ENCODE measurements at places on chromosomes 6 and 20.
A peak's percentile ranks its signal among the peaks of the same experiment; 100 is the strongest.

GRCh38 chr20:21315138-21315537, 12.0 kb downstream of the XRN2 start:
- DNase-seq = no peak

- no peak for DNase-seq
Observed at GRCh38 chr6:39199231-39199940, 29.9 kb downstream of the KCNK5 start.

DNA sequence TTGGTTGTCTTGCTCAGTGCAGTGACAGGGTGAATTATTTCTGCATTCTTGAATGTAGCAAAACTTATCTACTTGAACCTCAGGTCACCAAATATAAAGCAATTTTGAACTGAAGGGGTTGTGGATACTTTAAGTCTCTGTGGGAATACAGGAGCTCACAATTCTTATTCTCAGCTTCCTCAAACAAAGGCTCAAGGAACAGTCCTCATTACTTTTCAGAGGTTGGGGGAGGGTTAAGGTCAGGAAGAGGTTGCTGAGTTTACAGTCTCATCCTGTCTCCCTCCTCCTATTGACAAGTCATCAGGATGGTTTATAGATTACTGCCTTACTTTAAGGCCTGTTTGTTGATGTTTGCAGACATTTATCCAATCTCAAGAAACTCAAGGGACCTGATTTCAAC, 143.6 kb upstream of the SPACA1 start:
- DNase-seq = no peak

GRCh38 chr6:121309768-121310469, 24.4 kb downstream of the TBC1D32 start:
- no peak for DNase-seq

DNA sequence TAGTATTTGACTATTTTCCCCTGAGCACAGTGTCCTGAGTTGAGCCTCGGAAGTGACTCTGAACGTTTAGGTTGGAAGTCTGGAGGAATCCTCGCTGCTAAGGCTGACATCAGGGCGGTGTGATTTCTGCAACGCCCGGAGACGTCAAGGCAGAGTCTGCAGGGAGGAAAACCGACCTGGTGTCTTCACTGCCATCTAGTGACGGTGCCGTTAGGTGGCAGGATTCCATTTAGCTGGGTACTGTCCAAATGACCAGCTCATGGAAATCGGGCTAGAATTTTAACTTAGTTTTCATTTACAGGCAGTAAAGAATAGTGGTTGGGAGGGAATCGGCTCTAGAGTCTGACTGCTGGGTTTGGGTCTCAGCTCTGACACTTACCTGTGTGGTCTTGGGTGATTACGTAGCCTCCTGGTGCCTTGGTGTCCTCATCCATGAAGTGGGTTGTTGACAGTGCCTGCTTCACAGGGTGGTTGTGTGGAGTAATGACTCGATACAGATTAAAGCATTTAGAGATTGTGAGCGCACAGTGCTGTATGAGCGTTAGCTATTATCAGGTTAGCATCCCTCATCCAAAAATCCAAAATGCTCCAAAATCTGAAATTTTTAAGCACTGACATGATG, 35.0 kb downstream of the FOXF2 start:
- no peak for DNase-seq

DNA sequence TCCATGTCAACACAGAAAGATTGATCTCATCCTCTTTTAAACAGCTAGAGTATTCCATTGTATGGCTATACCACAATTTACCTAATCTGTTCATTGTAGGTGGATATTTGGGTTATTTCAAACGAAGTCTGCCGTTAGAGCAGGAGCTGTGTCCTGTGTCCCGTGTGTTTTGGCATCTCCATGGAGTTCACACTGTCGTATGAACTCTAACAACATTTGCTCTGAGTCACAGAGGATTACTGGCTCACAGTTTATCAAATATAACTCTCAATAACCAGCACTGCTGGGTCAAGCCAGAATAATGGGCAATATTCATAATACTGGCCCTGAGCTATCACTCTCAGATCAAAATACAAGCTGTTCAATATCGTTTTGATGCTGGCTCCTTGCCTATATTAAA, 16.4 kb downstream of the TRAM2 start:
- no peak for DNase-seq

- no peak for DNase-seq
Observed at GRCh38 chr6:24524805-24525204, 30.0 kb downstream of the ALDH5A1 start.

GRCh38 chr6:6883011-6883410, 224.8 kb upstream of the RREB1 start:
- DNase-seq = no peak

GRCh38 chr6:2810092-2810671, 31.5 kb downstream of the SERPINB1 start:
- DNase-seq = no peak

- no peak for DNase-seq
Observed at GRCh38 chr6:45737331-45738056, 278.2 kb downstream of the CLIC5 start.

- peak; percentile 46 for DNase-seq
Observed at GRCh38 chr20:36399147-36399968, 93.2 kb downstream of the DLGAP4 start.

- DNase-seq = no peak
Observed at GRCh38 chr6:13124131-13124530, 204.2 kb downstream of the TBC1D7 start.

- no peak for DNase-seq
Observed at GRCh38 chr20:14189794-14190402, 147.5 kb downstream of the FLRT3 start.

DNA sequence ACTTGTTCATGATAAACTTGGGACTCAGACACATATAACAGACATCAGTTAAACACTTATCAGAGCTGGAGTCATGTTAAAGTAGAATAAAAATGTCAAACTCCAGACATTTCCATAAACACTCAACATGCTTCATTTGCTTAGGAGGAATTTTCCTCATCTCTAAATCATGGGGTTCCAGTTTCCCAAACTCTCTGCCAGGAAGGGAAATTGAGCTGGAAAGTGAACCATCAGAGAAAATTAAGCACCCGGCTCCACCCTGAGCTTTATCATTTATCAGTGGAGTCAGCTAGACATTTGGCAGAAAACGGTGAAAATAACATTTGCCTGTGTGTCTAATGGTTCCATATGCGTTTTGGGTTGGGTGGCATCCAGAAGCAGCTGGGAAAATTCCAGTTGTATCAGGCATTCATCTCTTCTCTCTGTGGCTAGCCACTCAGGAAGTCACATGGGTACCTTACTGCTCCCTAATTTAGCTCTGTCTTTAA, 25.3 kb upstream of the ZNFX1 start:
- DNase-seq = no peak

- no peak for DNase-seq
Observed at GRCh38 chr6:111938710-111939109, 65.5 kb upstream of the FYN start.

DNA sequence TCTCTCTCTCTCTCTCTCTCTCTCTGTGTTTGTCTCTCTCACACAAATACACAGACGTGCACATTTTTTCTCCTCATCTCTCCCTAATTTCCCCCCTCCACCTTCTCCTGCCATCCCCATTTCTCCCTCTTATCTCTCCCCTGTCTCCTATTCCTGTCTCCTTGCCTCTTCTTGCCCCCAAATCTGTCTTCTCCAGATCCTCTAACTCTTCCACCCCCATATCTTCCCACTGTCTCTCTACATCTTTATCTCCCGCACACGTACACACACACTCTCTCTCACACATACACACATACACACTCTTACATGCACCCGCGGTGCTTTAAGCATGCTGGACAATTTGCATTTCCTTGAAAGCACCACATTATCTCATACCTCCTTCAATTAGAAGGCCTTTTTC, 15.9 kb downstream of the KIZ start:
- DNase-seq = no peak

- no peak for DNase-seq
Observed at GRCh38 chr20:39378776-39379175, 416.6 kb downstream of the DHX35 start.

GRCh38 chr20:20778676-20779075, 66.2 kb upstream of the RALGAPA2 start:
- no peak for DNase-seq

DNA sequence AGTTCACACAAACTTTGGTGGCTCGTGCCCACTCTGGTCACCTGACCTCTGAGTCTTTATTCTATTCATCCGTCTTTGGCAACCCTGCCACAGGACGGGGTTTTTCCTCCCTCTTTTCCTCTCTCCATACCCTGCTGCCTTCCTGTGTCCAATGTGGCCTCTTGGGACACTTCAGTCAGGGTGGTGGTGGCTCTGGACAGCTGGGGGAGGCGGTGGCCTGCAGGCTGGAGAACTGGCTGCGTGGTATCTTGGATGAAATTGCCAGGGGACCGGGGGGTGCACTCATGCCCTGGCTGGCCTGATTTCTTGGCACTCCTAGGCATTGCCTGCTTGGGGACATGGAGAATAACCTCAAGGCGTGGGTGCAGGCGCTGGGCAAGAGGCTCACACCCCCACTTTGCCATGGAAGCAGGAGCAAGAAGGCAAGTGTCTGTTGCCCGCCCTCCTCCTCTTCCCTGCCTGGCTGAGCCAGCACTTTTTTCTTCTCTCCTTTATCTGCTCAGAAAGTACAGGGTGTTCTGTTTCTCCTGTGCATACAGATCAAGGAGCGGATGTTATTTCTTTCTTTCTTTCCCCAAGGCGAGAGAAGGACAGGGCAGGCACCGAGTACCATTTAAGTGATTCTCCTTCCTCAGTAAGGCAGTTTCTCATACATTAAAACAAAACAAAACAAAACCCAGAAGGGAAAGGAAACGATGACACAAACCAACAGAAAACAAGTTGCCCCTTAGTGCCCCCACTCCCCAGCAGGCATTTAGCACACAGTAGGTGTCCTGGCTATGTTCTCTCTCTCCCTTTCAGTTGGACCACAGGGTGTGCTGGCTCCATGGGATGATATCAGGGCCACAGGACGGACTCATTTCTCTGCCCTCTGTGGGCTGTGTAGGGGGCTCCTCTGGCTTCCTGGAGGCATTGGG, 155.5 kb upstream of the RNF24 start:
- DNase-seq = no peak

GRCh38 chr6:82906489-82906888, 159.2 kb downstream of the UBE3D start:
- no peak for DNase-seq

GRCh38 chr6:56730663-56731529, 88.2 kb upstream of the DST start:
- DNase-seq = no peak

DNA sequence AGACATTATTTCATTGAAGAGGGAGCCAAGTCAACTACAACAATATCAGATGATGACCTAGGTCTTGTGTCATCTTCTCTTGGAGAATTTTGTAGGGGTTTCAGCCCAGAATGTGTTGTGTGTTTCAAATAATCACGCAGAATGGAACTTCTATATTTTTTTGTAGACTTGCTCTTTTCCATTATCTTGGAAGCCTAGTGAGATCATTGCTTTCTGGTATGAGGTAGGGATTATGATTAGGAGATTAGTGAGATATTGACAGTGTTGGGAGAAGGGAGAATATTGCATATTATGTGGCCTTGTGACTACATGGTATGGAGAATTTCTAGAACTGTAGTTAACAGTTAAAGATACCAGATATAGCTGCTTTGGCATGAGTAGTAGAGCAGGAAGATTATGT, 423.6 kb upstream of the PLCB4 start:
- DNase-seq = no peak

DNA sequence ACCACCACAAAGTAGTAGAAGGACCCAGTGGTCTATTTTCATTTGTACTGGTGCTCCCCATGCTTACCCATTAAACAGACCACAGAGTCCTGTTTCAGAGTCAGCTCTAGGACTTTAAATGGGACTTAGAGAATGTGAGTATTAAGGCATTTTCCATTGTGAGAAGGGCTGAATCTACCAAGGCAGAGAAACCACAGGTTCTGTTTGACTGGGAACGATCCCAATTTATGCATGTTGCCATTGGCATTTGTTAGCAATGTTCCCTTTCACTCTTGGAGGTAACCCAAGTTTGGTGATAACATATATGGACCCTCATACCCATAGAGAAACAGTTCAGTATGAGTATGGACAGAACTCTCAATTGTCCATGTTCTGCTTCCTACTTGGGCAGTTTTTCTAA, 672.8 kb downstream of the KIF16B start:
- no peak for DNase-seq

- no peak for DNase-seq
Observed at GRCh38 chr20:2984028-2984501, 59.4 kb upstream of the GNRH2 start.

DNA sequence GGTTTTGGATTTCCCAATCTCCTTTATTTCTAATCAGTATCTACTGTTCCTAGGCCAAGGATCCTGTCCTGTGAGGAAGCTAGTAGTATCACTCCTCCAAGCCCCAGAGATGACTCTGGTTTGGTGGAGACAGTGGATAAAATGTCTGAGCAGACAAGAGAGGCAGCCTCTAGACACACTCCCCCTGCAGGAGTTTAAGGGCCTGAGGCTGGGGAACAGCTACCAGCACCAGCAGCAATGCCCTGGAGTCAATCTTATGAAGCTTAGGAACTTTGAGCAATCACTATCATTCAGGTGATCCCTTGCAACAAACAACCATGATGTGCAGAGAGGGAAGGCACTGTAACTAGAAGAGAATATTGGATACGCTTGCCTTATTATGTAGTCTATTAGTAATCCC, 384.7 kb upstream of the ID4 start:
- no peak for DNase-seq

DNA sequence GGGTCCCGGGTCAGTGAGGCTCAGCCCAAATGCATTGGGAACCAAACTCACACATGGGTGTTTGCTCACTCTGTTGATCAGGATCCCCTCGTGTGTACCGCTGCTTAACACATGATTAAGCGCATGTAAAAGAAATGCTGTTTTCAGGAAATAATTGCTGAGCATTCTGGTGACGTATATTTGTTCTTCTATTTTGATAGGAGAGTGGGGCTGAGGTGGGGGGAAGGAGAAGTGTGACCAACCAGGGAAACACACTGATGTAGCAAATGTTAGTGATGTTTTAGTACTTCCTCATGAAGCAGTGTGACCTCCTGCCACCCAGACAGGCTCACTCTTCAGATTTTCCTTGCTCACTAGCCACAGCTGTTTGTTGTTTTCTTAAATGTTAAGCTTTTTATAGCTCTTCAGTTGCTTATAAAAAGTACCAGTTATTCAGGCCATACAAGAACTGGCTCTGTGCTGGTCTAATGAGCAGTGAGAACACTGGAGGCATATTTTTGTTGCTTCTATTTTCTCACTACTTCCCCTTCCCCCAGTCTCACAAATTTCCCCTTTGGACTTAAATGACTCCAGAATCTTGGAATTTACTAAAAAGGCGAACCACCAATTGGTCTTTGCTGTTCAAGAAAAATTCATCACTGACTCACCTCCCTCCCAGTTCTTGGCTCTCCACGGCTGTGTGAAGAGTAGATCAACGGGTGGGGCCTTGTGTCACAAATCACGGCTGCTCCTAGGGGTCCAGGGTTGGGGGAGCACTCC, 79.2 kb upstream of the BACH2 start:
- no peak for DNase-seq

- no peak for DNase-seq
Observed at GRCh38 chr20:55610756-55611155, 394.6 kb downstream of the CBLN4 start.

DNA sequence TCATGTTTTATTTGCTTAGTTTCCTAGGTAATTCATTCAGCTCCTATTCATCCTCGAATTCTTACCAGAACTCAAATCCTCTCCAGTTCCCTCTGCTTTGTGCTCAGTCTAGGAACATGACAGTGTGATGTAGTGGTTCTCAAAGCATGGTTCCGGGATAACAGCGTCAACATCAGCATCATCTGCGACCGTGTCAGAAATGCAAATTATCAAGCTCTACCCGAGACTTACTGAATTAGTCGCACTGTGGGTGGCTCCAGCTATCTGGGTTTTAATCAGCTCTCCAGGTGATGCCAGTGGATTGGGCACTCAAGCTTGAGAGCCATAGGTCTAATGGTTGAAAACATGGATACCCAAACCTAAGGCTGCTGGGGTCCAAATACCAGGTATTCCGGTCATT, 7.7 kb upstream of the STK35 start:
- DNase-seq = no peak

Data from head of caudate nucleus (tissue), 42 donors.